Inflammatory macrophage treated with lipopolysaccharide for 1 hour (primary cell): ENCODE measurements at places on chromosomes 1 and 21.

DNA sequence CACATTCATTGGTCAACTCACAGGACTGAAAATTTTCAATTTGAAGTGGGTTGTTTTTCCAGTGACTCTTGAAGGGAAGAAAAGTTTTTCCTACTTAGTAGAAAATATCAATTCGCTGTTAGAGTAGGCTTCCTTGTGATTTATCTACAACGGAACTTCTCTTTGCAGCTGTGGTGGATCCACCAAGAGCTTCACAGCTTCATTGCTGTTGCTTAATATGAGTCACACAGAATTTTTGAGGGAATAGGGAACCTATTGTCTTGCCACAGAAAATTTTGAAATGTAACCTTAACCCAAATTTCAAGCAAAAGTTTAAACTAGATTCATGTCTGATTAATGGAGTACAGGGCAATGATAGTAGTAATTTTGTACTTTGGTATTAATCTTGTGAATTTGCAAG lies 58.4 kb upstream of the IFI44L start:
- peak; percentile 4 for DNase-seq

DNA sequence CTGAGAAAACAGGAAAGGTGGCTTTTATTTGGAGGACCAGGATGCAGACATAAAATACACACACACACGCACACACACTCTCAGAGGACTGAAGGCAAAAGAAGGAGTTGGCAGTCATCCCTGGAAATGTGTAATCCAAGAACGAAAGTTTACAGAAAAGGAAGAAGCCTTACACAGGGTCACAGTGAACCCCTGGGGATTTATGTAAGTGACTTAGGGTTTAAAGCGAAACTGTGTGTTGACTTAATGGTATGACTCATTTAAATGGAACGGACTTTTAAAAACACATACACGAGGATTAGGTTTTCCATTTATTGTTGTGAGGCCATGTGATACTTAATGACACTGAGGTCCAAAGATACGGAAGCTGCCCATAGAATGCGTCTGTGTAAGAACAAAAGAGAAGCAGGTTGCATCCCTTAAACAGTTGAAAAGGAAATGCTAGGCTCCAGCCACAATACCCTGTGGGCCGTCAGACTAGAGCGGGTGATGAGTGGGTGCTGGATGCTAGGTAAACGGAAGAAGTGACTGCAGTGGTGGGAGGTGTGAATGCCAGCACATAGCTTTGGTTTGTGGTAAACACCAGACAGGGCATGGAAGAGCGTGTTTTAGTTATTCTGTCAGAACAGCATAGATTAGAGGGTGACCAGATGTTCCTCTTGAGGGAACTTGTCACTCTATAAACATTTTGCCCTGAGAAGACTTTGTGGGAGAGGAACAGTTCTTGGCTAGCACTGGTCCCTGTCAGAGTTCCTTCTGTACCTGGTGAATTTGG lies 21.6 kb upstream of the BCL10 start:
- DNase-seq, result no peak

- DNase-seq, result no peak
Observed at GRCh38 chr1:4611563-4612341, 42.7 kb upstream of the AJAP1 start.

- DNase-seq, result no peak
Observed at GRCh38 chr1:17725084-17725719, 29.9 kb upstream of the ACTL8 start.

- no peak for DNase-seq
Observed at GRCh38 chr1:47868348-47868676, 128.9 kb downstream of the TRABD2B start.

- no peak for DNase-seq
Observed at GRCh38 chr1:51410568-51411460, 80.5 kb upstream of the TTC39A start.

GRCh38 chr1:204920511-204920910 lies 49.8 kb downstream of the NFASC start:
- DNase-seq, result no peak
